ENCODE measurements at places on chromosomes 4 and X. TPM values are rescaled to one million over a fixed set of nuclear protein-coding genes. Genes with fewer than 3 reads are reported as not detected.

FAM9B gene
- total RNA-seq = 0.65 TPM

- no peak for DNase-seq
Observed at GRCh38 chrX:15866147-15866546, 11.5 kb upstream of the AP1S2 start.

DNA sequence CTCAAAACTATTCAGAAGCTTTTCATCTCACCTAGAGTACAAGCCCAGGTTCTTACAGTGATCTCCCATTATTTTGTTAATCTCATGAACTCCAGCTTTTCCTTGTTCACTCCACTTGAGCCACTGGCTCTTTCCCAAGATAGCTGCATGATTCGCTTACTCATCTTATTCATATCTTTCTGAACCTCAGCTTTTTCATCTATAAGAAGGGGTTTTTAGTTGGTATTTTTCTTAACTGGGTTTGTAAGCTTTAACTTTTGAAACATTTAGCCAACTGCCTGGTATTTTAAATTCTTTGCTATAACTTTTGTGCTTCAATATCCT lies 24.0 kb downstream of the GIMD1 start:
- DNase-seq = no peak

DNA sequence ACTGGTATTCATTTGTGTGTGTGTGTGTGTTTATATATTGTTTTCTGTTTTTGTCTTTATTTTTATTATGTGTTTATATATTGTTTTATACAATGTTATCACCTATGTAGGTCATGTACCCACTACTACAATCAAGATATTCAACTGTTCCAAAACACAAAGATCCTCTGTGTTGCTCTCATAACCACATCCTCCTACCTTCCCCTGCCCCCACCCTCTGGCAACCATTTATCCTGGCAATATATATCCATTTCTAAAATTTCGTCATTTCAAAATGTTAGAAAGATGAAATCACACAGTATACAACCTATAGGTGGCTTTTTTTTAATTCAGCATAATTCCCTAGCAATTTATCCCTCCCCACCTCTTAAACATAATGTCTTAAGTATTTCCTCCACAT lies 18.8 kb upstream of the RPL34 start:
- no peak for DNase-seq

DNA sequence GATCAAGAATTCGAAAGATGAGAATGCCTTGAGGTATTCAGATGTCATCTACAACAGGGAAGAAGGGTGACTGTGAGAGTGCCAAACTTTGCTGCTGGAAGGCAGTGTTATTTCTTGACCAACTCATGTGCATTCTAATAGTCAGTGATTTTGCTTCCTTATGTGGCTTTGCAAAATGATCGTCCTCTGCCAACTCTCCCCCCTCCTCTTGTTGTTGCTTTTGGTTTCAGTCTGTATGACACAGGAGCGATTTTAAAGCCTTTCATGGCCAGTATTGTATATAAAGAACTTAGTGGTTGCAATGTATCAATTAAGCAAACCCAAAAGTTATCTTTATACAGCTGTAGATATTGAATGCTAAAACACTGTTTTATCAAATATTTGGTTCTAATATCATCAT lies 379.1 kb downstream of the IL1RAPL1 start:
- DNase-seq = no peak

GRCh38 chr4:140308366-140309123 lies 64.9 kb upstream of the SCOC start:
- DNase-seq = peak; percentile 78

All from ureter (tissue), 1 donor.